Adrenal gland (tissue), 19 donors: ENCODE measurements at places on chromosomes 7 and 10. TPM values are rescaled to one million over a fixed set of nuclear protein-coding genes. Genes with fewer than 3 reads are reported as not detected.

Gene CFAP46
- 0.73 TPM for polyA plus RNA-seq

GRCh38 chr10:21519941-21520436 lies 5.5 kb downstream of the SKIDA1 start:
- H3K4me1 ChIP-seq = peaks cover 33% of the 10 kb centered on the region
- H3K36me3 ChIP-seq = no peaks in the 10 kb centered on the region
- DNase-seq = no peak
- H3K27ac ChIP-seq = peak overlapping the region; percentile 90
- H3K4me3 ChIP-seq = peak overlapping the region; percentile 45
- H3K27me3 ChIP-seq = no peaks in the 10 kb centered on the region

DNA sequence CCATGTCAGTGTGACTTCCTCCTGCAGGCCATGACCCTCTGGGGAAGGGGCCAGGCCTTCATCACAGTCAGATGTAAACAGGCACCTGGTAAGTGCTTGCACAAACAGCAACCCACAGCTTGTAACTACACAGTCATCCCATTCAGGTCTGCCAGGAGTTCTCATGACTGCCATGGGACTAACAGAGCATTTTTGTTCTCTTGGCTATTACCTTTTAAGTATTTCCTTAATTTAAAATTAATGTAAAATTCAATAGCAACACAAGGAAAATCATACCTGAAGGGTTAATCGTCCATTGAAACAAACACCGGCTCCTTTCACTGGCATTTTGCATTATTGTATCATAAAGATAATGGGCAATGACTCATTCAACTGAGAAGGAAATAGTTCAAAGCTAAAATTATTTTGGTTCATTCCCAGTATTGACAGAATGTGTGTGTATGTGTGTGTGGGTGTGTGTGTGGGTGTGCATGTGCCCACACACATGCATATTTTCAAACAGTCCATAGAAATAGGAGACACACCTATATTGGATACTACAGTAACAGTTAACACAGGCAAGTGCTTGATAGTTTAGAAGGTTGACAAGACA lies 307.9 kb downstream of the WDR11 start:
- DNase-seq = peak; percentile 18
- no peak overlapping the region for H3K4me3 ChIP-seq
- no peaks in the 10 kb centered on the region for H3K27me3 ChIP-seq
- no peaks in the 10 kb centered on the region for H3K4me1 ChIP-seq
- no peaks in the 10 kb centered on the region for H3K36me3 ChIP-seq

Gene TUBB8
- polyA plus RNA-seq = 0.10 TPM

DNA sequence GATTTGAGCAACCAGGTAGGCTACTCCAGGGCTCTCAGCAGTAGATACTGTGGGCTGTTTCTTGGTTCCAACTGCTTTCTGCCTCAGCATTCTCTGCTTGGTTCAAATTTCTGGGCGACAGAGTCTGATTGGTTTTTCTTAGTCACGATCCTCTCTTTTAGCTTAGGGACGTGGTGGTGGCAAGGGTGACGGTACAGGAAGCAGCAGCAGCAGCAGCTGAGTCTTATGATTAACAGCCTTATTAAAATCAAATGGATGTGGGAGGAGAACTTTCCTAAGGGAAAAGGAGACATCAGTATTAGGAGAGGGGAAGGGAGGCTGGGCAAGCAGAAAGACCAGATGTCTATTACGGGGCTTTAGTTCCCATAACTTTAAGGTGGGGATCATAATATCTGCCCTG lies 156.5 kb upstream of the PLPP4 start:
- H3K4me3 ChIP-seq = no peak overlapping the region
- H3K36me3 ChIP-seq = no peaks in the 10 kb centered on the region
- DNase-seq = no peak
- H3K4me1 ChIP-seq = no peaks in the 10 kb centered on the region

DNA sequence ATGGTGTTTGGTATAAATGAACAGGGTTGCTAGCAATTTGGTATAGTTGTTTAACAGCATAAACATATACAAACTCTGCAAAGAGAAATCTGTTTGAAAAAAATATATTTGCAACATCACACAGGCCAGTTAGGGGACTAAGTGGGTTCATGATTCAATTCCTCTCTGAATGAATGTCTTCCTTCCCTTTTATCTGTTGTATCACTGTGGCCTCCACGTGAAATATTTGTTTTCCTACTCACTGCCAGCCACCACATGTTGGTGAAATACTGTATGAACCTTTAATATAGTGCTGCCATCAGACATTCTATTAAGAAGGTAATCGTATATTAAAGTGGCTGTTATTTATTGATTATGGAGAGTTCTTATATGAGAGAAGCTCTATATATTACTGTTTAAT lies 157.0 kb downstream of the ARID5B start:
- H3K36me3 ChIP-seq = no peaks in the 10 kb centered on the region
- peak overlapping the region; percentile 74 for H3K27ac ChIP-seq
- H3K27me3 ChIP-seq = no peaks in the 10 kb centered on the region
- peaks cover 10% of the 10 kb centered on the region for H3K4me1 ChIP-seq
- no peak for DNase-seq

DNA sequence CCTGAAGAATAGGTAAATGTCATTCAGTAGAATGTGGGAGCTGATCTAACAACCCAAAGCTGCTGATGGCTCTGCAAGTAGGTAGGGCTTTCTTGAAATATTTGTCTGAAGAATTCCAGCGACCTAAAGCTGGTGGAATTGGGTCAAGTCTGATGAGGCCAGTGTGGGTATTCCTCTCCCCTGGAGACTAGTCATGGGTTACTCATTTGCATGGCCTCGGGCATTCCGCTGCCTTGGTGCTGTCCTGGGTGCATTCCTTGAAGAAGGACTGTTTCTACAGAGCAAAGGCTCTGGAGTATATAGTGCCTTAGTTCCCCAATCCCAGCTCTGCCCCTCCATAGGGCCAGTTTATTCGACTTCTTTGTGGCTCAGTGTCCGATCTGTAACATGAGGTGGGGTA lies 19.2 kb downstream of the PDK4 start:
- H3K4me1 ChIP-seq = peaks cover 7% of the 10 kb centered on the region
- H3K27me3 ChIP-seq = no peaks in the 10 kb centered on the region
- H3K36me3 ChIP-seq = no peaks in the 10 kb centered on the region

GRCh38 chr7:29424295-29424983 lies 139.2 kb upstream of the PRR15 start:
- H3K27ac ChIP-seq = no peak overlapping the region
- H3K36me3 ChIP-seq = no peaks in the 10 kb centered on the region
- no peak overlapping the region for H3K4me3 ChIP-seq
- no peaks in the 10 kb centered on the region for H3K27me3 ChIP-seq
- DNase-seq = no peak

Gene TMEM229A
- 0.34 TPM for polyA plus RNA-seq

DNA sequence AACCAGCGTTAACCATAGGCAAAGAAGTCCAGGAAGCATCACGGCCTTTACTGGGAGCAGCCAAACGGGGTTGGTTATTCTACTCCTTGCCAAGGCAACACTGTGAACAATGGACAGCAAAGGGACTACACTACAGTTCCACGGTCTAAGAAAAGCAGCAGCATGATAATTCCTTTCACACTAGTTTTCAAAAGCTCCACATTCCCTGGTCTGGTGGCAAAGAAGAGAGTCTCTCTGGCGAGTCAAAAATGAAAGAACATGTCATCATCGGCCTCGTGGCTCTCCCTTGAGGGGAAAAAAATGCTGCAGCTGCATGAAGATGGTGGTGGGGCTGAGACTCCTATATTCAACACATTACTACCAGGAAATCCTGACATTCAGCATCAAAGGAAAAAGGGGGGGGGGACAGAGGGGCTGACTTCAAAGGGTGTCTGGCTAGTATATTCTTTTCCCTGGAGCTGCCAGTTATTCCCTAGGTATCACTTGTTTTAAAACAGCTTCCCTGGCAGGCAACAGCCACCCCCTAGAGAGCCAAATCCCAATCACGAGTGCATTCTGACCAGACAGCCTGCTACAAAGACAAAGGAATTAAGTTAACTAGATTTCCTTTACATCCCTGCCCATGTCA lies 49.1 kb downstream of the SLC37A3 start:
- DNase-seq = no peak
- no peak overlapping the region for H3K4me3 ChIP-seq
- H3K27me3 ChIP-seq = no peaks in the 10 kb centered on the region
- no peaks in the 10 kb centered on the region for H3K4me1 ChIP-seq
- H3K36me3 ChIP-seq = peaks cover 22% of the 10 kb centered on the region

- no peaks in the 10 kb centered on the region for H3K36me3 ChIP-seq
- no peaks in the 10 kb centered on the region for H3K27me3 ChIP-seq
- H3K4me1 ChIP-seq = no peaks in the 10 kb centered on the region
- no peak overlapping the region for H3K27ac ChIP-seq
- DNase-seq = no peak
Measured at GRCh38 chr7:41921453-41921981, 218.6 kb upstream of the INHBA start.

GRCh38 chr7:91492773-91493172 lies 228.5 kb downstream of the FZD1 start:
- no peak for DNase-seq
- H3K36me3 ChIP-seq = no peaks in the 10 kb centered on the region
- no peaks in the 10 kb centered on the region for H3K4me1 ChIP-seq
- H3K27me3 ChIP-seq = no peaks in the 10 kb centered on the region

GRCh38 chr7:1915956-1916600 lies 246.0 kb downstream of the ELFN1 start:
- H3K4me3 ChIP-seq = no peak overlapping the region
- H3K36me3 ChIP-seq = no peaks in the 10 kb centered on the region
- H3K27me3 ChIP-seq = no peaks in the 10 kb centered on the region
- no peak overlapping the region for H3K27ac ChIP-seq
- no peak for DNase-seq
- H3K4me1 ChIP-seq = peaks cover 4% of the 10 kb centered on the region

Gene PRTFDC1
- 24.4 TPM for polyA plus RNA-seq

DNA sequence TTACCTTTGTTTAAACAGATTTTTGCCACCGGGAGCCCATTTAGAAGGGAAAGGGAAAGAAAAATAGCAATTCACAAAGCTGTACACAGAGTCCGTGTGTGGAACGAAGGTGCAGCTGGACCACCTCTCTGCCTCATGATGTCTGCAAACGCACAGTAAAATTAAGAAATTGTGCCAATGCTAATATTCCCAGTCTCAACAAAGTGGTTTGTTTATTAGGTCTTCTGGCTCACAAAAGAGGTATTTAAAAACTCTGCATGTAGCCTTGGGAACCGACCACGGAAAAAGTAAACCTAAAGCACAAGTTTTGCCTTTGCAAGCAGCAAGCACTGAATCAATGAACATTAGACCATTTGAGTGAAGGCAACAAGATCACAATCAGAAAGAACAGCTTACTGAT lies 57.7 kb downstream of the CREB3L2 start:
- no peak overlapping the region for H3K4me3 ChIP-seq
- H3K4me1 ChIP-seq = peaks cover 30% of the 10 kb centered on the region
- peak overlapping the region; percentile 6 for H3K27ac ChIP-seq
- H3K36me3 ChIP-seq = no peaks in the 10 kb centered on the region
- no peak for DNase-seq
- no peaks in the 10 kb centered on the region for H3K27me3 ChIP-seq

- DNase-seq = no peak
- no peak overlapping the region for H3K27ac ChIP-seq
- no peaks in the 10 kb centered on the region for H3K27me3 ChIP-seq
- no peaks in the 10 kb centered on the region for H3K4me1 ChIP-seq
Measured at GRCh38 chr10:49549640-49550346, 10.9 kb upstream of the ERCC6 start.

Gene MYL7
- polyA plus RNA-seq = 0.24 TPM

Gene AVPI1
- polyA plus RNA-seq = 15.4 TPM

DNA sequence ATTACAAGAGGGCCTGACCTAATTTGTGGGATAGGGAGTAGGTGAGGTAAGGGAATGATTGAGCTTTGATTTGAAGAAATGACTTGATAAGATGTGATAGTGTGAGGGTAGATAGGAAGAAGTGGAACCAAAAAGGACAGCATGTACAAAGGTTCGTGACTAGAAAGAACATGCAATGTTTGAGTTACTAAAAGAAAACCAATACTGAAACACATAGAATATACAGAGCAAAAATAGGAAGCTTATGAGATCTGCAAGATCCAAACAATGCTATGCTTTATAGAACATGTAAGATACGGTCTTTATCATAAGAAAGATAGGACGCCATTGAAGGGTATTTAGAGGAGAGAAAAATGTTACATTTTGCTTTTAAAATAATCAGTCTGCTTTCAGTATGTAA lies 343.8 kb downstream of the ATRNL1 start:
- no peaks in the 10 kb centered on the region for H3K4me1 ChIP-seq
- no peaks in the 10 kb centered on the region for H3K27me3 ChIP-seq
- DNase-seq = no peak
- no peaks in the 10 kb centered on the region for H3K36me3 ChIP-seq
- no peak overlapping the region for H3K4me3 ChIP-seq

Gene RNLS
- 10.8 TPM for polyA plus RNA-seq

DNA sequence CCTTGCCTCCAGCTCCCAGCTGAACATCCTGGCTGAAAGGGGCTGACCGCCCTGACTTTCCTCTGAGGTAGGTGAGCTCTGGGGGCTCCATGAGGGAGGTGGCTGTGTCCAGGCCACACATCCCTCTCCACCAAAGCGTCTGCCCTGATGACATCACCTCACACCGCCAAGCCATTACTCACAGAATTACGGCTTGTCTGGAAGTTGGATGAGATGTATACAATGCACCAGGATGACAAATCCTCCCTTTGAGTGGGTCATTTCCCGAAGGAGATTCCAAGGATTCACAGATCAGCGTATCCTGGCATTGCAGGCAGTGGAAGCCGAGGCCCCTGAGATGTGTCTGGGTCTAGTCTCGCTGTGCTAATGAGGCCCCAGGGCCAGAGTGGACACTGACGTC lies 15.1 kb upstream of the RET start:
- no peaks in the 10 kb centered on the region for H3K36me3 ChIP-seq
- H3K4me3 ChIP-seq = no peak overlapping the region
- H3K27me3 ChIP-seq = no peaks in the 10 kb centered on the region
- no peak overlapping the region for H3K27ac ChIP-seq

DNA sequence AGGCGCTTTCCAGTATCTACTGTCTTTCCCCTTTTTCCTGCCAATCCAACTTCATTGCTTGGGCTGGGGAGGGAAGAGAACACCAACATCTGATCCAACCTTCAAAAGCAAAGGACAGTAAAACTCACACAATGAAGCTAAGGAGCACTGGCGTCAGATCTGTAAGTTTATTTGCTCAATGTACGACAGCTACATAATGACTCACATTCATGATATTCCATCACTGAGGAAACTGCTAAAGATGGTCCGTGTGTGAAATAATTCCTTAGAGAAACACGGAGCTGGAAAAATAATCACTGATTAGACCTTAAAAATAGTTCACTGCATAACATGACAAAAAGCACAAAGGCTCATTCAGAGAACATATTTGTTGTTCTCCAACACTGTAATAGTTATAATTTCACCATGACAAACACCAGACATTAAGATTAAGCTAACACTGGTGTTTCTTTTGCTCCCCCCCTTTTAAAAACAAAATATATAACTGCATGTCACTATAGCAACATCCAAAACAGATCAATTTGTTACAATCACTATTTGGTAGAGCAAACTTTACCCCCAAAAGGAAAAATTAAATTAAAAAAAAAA lies 24.3 kb downstream of the HSPB1 start:
- H3K27ac ChIP-seq = peak overlapping the region; percentile 54
- no peak overlapping the region for H3K4me3 ChIP-seq
- DNase-seq = no peak
- H3K4me1 ChIP-seq = peaks cover 44% of the 10 kb centered on the region

Gene VIPR2
- 0.64 TPM for polyA plus RNA-seq

Gene C10orf143
- 13.6 TPM for polyA plus RNA-seq
